Tibial nerve (tissue), 4 donors: ENCODE measurements at places on chromosomes 1 and 21.

DNA sequence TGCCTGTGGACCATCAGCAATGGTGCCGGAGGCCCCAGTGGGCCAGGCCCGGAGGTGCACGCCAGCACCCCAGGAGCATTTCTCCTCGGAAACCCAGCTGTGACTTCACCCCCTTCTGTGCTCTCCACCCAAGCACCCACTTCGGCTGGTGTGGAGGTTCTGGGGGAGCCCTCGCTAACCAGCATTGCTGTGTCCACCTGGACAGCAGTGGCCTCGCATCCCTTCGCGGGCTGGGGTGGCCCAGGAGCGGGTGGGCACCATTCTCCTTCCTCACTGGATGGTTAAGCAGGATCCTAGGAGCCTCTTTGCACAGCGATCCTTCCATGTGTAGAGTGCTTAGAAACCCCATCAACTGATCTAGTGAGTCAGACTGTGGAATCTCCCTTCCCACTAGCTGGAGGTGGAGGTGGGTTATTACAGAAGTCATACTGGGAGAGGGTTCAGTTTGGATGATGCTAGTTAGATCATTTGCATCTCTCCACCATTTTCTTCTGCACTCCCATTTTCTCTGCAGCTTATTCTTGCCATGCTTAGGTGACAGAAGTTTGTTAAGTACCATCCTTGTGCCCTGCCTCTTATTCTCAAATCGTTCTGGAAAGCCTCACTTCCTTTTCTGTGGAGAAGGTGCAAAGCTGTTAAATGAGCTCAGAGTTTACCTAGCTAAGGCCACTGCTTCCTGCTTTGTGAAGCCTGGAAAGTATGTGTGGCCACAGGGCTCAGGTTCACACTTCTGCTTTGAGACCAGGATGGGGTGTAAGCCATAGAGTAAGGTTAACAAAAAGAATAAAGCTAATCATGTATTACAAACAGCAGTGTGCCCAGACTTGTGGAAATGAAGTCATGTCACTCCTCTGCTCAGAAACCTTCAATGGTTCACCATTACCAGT, 32.3 kb downstream of the TBX19 start:
- no peak overlapping the region for H3K4me3 ChIP-seq
- no peak overlapping the region for H3K27ac ChIP-seq
- no peak for DNase-seq
- no peaks in the 10 kb centered on the region for H3K4me1 ChIP-seq
- H3K36me3 ChIP-seq = peaks cover 67% of the 10 kb centered on the region

- H3K4me1 ChIP-seq = no peaks in the 10 kb centered on the region
- no peaks in the 10 kb centered on the region for H3K36me3 ChIP-seq
- no peak overlapping the region for H3K4me3 ChIP-seq
- no peak for DNase-seq
- no peaks in the 10 kb centered on the region for H3K27me3 ChIP-seq
Observed at GRCh38 chr1:32716312-32717148, 14.0 kb upstream of the SYNC start.

GRCh38 chr1:172654535-172654934, 4.4 kb upstream of the FASLG start:
- H3K27ac ChIP-seq = no peak overlapping the region
- no peaks in the 10 kb centered on the region for H3K4me1 ChIP-seq
- no peak for DNase-seq
- no peaks in the 10 kb centered on the region for H3K27me3 ChIP-seq
- H3K36me3 ChIP-seq = no peaks in the 10 kb centered on the region

DNA sequence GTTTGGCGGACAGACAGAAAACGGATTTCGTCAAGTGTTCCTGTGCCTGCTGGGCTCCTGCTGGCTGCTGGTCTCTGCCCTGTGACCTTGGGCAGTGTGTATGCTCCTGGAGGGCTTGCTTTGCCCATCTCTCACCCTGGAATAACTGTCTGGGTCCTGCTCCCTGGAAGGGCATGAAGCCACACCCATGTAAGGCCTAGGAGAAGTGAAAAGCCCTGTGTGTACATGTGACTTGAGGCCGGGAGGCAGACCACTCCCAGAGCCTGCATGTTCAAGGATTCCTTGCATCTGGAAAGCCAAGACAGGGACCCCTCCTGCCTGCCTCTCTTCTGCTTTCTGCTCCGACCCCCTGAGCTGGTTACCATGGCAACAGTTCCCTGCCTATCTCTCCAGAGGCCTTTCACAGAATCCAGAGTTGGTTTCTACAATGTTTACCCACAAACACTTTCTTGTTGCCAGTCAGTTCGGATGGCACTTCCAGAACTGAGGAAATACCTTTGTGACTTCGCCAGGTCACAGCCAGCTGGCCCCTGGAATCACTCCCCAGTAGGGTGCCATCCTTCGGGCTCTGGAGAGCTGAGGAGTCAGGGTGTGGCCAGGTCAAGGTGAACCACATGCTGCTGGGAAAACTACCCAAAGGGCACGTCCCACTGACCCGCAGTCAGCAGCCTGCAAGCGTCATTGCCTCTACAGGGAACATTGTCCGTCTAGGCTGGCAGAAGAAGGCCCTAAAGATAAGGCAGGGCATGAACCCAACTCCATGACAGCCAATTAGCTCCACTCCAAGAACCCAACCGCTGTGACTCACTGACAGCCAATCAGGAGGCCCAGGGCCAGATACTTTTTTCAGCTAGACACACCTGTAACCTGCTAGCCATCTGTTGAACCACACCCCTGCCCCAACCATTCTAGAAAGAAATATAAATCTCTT, 14.7 kb upstream of the GPR37L1 start:
- peaks cover 32% of the 10 kb centered on the region for H3K4me1 ChIP-seq
- no peak overlapping the region for H3K4me3 ChIP-seq
- no peaks in the 10 kb centered on the region for H3K36me3 ChIP-seq
- H3K27ac ChIP-seq = peak overlapping the region; percentile 36
- no peaks in the 10 kb centered on the region for H3K27me3 ChIP-seq

- H3K36me3 ChIP-seq = no peaks in the 10 kb centered on the region
- no peaks in the 10 kb centered on the region for H3K27me3 ChIP-seq
- no peak overlapping the region for H3K27ac ChIP-seq
- DNase-seq = no peak
Observed at GRCh38 chr21:28607545-28607944, 385.1 kb downstream of the LTN1 start.

GRCh38 chr1:43247256-43247921, 22.4 kb upstream of the TMEM125 start:
- no peak for DNase-seq
- no peak overlapping the region for H3K27ac ChIP-seq
- H3K4me1 ChIP-seq = no peaks in the 10 kb centered on the region
- H3K36me3 ChIP-seq = no peaks in the 10 kb centered on the region

GRCh38 chr1:2908561-2908960, 107.1 kb upstream of the TTC34 start:
- no peaks in the 10 kb centered on the region for H3K27me3 ChIP-seq
- no peaks in the 10 kb centered on the region for H3K4me1 ChIP-seq
- no peak overlapping the region for H3K27ac ChIP-seq
- no peaks in the 10 kb centered on the region for H3K36me3 ChIP-seq
- no peak overlapping the region for H3K4me3 ChIP-seq

- no peaks in the 10 kb centered on the region for H3K27me3 ChIP-seq
- H3K4me1 ChIP-seq = no peaks in the 10 kb centered on the region
- H3K27ac ChIP-seq = no peak overlapping the region
- H3K4me3 ChIP-seq = no peak overlapping the region
- no peaks in the 10 kb centered on the region for H3K36me3 ChIP-seq
Observed at GRCh38 chr1:212450331-212450881, 17.7 kb downstream of the NENF start.

GRCh38 chr21:46004168-46004861, 22.7 kb downstream of the COL6A1 start:
- H3K27me3 ChIP-seq = no peaks in the 10 kb centered on the region
- DNase-seq = no peak
- no peaks in the 10 kb centered on the region for H3K36me3 ChIP-seq
- H3K4me3 ChIP-seq = no peak overlapping the region
- H3K4me1 ChIP-seq = no peaks in the 10 kb centered on the region
- H3K27ac ChIP-seq = no peak overlapping the region

DNA sequence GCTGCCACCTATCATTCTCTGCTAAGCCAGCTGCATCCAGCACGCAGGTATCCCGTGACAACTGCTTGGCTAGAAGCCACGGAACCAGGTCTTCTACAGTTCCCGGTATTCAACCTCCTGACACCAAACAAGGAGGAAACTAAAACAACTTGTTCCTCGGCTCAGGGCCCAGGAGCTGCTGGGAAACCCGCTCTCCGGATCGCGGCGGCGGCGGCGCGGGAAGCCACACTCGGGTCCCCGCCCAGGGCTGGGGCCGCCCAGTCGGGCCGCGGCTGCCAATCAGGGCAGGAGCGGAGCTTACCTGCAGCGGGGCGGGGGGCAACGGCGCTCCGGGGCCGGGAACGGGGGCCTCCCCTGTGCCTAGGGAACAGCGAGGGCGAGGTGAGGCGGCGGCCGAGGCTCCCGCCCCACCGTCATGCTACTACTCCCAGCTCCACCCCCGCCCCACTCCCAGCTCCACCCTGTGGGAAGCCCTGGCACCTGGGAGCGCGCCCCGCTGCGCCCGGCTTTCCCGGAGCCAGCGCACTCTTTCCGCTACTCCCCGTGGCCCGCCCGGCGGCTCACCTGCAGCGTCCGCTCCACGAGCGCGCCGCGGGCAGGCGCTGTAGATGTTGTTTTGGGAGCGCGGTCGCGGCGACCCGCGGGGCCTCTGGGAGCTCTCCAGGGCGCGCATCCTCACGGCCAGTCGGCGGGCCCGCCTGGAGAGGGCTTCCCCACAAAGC, 12.1 kb downstream of the IL24 start:
- no peaks in the 10 kb centered on the region for H3K36me3 ChIP-seq
- no peaks in the 10 kb centered on the region for H3K27me3 ChIP-seq
- H3K4me1 ChIP-seq = no peaks in the 10 kb centered on the region
- DNase-seq = peak; percentile 44

DNA sequence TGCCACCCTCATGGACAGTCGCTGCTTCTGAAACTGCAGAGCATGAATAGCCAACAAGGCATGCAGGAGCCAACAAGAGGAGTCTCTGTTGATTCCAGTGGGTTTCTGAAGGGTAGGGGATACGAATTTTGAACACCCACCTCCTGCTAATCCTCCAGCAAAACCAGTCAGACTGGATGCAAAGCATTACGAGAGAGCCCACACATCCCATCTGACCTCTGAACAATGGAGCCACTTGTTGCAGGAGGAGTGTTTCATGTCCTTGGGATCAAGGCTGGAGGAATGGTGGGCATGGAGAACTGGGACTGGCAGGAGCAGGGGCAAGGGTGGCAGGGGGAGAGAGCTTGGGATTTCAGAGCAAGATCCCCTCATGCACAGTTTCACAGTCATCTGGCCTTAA, 1.6 kb downstream of the VTCN1 start:
- no peaks in the 10 kb centered on the region for H3K36me3 ChIP-seq
- H3K27ac ChIP-seq = no peak overlapping the region
- H3K4me3 ChIP-seq = no peak overlapping the region
- no peaks in the 10 kb centered on the region for H3K27me3 ChIP-seq
- no peaks in the 10 kb centered on the region for H3K4me1 ChIP-seq
- no peak for DNase-seq

DNA sequence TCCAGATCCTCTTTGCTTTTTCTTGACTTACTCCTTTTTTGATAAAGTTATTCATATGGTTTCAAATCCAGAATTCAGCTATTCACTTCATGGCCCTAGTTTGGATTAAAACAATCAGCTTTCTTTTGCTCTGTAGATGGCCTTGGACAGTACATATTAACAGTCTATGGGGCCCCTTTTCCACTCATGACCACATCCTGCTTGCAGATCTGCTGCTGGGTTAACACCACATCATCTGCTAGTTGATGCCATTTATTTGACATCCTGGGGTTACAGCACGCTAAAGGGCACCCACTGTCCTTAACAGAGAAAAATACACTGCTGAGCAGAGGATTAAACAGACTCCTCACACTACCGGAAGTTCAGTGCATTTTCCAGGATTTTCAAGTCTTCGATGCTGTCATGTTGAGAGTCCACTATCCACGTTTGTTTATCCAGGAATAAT, 941 bp upstream of the IFI16 start:
- DNase-seq = no peak
- peaks cover 45% of the 10 kb centered on the region for H3K4me1 ChIP-seq
- no peak overlapping the region for H3K27ac ChIP-seq
- H3K4me3 ChIP-seq = no peak overlapping the region

DNA sequence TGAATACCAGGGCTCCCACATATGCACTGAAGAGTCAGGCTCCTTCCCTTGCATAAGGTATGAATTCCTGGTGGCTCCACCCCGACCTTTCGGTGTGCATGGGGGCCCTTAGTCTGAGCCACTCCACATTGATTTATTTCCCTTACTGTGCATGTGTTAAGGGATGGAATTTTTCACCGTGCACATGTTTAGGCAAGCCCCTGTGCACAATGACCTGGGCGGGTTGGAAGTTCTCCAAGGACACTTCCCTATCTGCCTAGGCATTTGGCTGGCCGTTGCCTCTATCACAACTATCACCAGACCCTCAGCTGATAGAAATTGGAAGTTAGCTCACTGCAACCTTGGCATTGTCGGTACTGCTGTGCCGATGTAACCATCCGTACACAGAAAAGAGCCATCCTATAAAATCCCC, 9.7 kb downstream of the S100A6 start:
- H3K4me1 ChIP-seq = no peaks in the 10 kb centered on the region
- no peaks in the 10 kb centered on the region for H3K36me3 ChIP-seq
- H3K27me3 ChIP-seq = no peaks in the 10 kb centered on the region

GRCh38 chr1:149942207-149942606, 5.5 kb upstream of the MTMR11 start:
- no peaks in the 10 kb centered on the region for H3K4me1 ChIP-seq
- H3K4me3 ChIP-seq = no peak overlapping the region
- no peaks in the 10 kb centered on the region for H3K27me3 ChIP-seq
- H3K27ac ChIP-seq = no peak overlapping the region

DNA sequence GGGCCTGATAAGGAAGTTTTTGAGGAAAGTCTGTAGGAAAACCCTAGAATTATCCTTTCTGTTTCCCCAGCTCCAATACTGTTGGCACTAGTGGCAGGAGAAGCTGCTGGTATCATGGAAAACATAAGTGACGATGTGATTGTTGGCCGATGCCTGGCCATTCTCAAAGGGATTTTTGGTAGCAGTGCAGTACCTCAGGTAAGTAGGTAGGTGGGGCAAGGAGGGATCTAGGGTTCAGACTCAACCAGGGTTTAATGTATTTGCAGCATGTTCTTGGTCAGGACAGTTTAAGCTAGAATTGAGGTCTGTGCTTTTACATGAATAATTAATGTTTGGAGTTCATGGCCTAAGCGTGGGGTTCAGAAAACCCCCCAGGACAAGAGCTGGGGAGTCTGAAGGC, 62.1 kb downstream of the KDM1A start:
- no peak for DNase-seq
- no peaks in the 10 kb centered on the region for H3K27me3 ChIP-seq
- peaks cover 8% of the 10 kb centered on the region for H3K4me1 ChIP-seq
- H3K27ac ChIP-seq = no peak overlapping the region
